ENCODE measurements at places on chromosomes 7 and 10. TPM values are rescaled to one million over a fixed set of nuclear protein-coding genes. Genes with fewer than 3 reads are reported as not detected.

DNA sequence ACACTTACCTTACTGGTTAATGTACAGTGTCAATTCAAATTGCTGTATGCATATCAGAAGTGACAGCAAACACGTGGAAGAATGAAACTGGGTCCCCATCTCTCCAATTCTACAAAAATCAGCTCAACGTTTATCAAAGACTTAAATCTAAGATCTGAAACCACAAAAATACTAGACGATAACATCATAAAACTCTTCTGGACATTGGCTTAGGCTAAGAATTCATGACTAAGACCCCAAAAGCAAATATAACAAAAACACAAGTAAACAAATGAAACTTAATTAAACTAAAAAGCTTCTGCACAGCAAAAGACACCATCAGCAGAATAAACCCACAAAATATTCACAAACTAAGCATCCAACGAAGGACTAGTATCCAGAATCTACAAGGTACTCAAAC is 35.9 kb upstream of the PFKP start:
- DNase-seq, result no peak

Gene SMNDC1
- 7.6 TPM for total RNA-seq

- peak; percentile 98 for DNase-seq
These were observed 54.1 kb downstream of the LAMB1 start for GRCh38 chr7:107948645-107949442.

Gene BICC1
- total RNA-seq, result 28.3 TPM

Gene RASA4
- total RNA-seq, result 6.9 TPM

Gene BET1
- total RNA-seq, result 60.7 TPM

Gene CPEB3
- 0.72 TPM for total RNA-seq

DNA sequence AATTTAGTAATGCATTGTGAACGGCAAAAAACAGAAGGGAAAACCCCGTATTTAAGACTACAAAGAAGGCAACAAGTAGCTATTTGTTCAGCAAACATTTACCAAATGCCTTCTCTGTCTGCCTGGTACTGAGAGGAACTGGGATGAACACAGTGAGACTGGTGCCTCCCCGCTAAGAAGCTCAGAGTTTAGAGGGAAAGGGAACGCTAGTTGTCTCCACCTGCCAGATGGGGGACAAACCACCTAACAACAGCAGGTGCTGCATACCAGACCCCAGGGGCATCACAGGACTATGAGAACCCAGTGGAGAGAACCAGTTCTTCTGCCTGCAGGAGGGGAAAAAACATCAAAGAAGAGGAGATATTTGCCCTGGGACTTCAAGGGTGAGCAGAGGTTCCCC is 147.1 kb downstream of the SLC25A13 start:
- no peak for DNase-seq

DNA sequence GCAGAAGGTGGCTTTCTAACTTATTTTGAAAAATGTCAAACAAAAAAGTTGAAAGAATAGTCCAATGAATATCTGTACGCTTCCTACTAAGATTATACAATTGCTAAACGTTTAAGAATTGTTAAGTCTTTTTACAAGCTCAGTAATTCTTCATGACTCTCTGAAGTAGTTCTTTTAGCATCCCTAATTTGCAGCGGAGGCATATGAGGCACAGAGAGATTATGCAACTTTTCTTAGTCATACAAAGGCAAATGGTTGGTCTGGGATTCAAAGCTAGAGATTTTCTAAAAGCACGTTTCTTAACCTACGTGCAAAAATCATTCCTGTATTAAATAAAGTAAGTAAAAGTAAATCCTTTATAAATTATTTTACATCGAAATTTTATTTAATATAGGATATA is 254.2 kb downstream of the MAGI2 start:
- no peak for DNase-seq

DNA sequence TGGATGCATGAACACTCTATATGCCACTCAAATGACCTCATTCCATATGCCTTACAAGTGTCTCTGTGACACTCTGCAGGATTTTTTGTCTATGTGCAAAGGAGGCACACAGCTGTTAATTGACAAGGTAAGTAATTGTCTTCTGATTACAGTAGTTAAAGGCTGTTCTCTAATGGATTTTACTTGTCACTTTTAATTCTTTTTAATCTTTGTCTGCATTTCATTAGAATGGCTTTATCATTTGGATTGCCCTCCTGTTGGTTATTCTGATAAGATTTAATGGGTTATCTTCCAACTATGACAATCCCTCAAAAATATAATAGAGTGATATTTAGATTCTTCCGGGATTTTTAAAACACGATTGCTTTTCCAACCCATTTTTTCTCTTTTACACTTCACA is 290.0 kb upstream of the TEX47 start:
- DNase-seq, result no peak

DNA sequence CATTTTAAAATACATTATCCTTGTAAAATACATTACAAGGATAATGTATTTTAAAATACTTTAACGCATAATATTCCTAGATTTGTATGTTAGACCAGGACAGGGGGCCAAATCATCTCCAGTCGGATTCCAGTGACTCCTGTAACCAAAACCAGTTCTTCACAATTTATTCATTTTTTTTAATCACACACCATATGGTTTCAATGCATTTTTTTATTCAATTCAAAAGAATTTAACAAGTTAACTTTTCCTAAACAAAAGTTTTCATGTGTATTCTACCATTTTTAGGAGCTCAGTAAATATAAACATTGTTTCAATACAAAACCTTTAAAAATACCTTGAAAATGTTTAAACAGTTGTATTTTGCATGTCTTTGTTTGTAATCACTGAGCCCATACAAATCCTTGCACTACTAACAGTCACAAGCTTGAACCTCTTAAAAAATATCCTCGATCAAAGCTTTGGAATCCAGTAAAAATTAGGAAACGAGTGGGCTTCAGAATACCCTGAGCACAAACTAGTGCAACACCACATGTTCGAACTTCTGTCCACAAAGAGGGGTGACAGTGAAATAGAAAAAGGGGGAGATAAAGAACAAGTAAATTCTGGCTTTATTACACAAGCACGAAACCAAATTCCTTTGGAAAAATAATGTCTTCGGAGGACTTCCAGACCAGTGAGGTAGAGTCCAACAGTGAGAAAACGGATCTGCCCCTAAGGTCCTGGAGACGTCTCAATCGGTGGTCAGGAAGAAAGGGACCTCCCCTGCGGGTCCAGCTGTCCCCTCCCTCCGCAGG is 1.6 kb downstream of the CCDC71L start:
- DNase-seq, result no peak

DNA sequence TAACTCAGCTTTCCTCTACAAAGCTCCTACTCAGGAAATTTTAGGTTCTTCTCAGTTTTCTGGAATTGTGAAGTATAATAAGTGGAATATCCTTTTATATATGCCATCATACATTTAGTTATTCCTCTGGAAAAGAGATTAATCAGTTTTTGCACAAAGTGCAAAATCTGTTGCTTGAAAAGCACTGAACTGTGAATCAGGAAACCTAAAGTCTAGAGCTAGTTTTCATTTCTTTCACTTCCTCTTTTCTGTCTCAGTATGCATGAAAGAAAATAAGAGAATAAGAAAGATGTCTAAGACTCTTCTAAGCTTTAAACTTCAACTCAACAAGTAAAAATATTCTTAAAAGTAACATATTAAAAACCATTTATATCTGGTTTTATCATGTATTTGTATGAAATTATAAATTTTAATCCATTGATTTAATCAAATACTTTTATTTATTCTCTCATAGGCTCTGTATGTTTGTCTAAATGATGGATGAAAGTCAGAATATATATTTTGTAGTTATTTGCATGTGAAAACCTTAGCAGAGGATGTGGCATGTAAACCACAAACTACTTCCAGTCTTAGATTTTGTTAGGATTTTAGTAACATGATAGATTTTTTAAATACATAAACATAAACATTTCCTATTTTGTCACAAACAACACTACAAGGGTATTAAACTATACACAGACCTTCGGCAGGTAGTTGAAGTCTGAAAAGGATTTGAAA is 1073.0 kb downstream of the XPNPEP1 start:
- no peak for DNase-seq

DNA sequence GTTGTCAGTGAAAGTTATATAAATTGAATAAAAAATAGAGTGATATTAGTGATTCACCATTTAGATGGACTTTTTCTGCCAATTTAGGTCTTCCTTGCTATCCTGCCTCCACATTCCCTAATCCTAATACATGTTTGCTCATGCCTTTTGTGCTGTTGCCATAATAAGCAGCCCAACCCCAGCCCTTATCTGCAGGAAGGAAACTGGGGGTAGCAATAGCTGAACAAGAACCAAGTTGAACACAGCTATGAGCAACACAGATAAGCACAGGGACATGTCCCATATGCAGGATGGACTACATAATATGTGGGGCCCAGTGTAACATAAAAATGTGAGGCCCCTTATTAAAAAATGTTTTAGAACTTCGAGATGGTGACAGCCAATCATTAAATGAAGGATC is 91.2 kb upstream of the AHR start:
- no peak for DNase-seq

GRCh38 chr7:87806150-87806549 is 70.0 kb downstream of the SLC25A40 start:
- no peak for DNase-seq

Gene BMPER
- 7.2 TPM for total RNA-seq

- no peak for DNase-seq
These were observed 327.4 kb downstream of the AGMO start for GRCh38 chr7:15234431-15234830.

GRCh38 chr7:153772966-153773365 is 279.2 kb upstream of the DPP6 start:
- DNase-seq, result no peak

GRCh38 chr7:45048748-45049147 is 40.0 kb downstream of the NACAD start:
- no peak for DNase-seq

DNA sequence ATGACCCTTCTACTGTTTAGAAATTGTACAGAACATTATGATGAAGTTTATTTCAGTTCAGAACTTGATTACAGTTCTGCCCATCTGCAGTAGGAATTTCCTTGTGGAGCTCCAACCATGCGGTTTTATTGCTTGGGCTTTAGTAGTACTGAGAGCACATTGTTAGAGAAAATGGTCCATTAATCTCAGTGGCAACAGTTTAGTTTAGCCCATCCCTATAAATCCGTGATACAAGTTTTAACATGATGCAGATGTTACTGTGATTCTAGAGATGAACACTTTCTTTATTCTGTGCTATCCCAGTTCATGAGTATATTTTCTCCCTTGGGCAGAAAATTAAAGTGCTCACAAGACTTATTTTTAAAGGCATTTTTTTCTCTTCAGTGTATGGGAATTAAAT is 84.8 kb upstream of the FZD8 start:
- DNase-seq, result peak; percentile 38

DNA sequence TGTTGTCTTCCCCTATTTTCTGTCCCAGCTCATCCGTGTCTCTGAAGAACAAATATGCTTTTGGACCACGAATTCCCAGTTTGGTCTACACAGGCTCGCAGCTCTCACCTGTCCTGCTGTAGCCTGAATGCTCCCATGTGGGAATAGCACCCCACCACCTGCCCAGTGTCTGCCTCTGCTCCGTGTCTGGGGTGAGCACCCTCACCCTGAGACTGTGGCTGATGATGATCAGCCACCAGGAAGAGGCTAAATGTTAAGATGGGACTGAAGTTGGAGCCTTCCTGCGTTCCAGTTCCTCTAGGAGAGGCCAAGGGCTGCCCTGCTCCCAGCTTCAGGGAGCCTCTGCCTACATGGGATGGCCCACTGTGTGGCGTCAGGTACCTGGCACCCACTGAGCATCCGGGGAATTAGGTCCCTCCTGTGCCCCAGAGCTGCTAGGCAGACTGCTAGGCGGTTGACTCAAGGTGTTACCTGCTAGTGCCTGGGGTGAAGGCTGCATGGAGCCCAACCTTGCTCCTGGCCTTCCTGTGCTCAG is 3.7 kb downstream of the PGAM2 start:
- DNase-seq, result no peak

Gene NPC1L1
- not detected for total RNA-seq

Gene UPK3B
- total RNA-seq, result not detected

- DNase-seq, result no peak
These were observed 90.2 kb upstream of the STEAP4 start for GRCh38 chr7:88396948-88397322.

GRCh38 chr7:68627247-68627864 is 970.9 kb upstream of the AUTS2 start:
- no peak for DNase-seq

DNA sequence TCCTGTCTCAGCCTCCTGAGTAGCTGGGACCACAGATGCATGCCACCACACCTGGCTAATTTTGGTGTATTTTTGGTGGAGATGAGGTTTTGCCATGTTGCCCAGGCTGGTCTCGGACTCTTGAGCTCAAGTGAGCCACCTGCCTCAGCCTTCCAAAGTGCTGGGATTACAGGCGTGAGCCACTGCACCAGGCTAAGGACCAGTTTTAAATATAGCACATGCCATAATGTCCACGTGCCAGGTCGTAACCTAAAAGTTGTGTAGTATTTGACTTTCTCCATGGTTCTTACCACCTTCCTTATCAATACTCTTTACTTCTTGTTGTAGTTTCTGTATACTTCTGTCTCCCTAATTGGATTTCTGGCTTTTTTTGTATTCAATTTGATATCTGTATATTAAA is 13.3 kb downstream of the ANKIB1 start:
- no peak for DNase-seq

DNA sequence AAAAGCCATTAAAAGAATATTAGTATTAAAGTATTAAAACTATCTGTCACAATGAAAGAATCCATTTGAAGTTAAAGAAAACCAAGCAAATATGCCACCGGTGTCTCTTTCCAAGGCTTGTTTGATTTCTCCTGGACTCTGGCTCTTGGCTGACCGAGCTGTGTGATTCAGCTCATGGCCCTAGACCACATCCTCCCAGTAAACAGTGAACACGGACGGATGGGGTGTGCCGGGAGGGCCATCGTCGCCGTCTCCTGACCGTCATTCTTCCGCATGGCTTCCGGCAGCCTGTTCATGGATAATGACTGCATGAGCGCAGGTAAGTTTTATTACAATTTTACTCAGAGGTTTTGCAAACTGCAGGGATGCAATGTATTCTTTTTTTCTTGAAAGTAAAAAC is 218.5 kb downstream of the DNAJB6 start:
- DNase-seq, result peak; percentile 90

DNA sequence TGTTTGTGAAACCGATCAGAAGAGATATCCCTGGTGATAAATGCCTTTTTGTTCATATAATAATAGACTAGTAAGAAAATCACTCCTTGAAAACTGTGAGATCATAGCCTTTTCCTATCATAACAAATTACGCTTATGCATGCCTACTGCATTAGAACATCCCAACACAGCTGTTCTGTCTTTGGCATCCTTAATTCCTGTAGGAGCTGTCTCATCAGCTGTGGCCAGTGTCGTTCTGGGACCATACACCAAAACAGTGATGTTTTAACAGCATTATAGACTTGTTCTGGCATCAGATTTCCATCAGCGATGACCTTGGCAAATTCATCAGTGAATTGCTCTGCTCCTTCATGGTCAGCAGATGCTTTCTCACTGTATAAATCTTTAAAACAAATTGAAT is 423.6 kb upstream of the LRGUK start:
- peak; percentile 51 for DNase-seq

Gene ZMIZ2
- total RNA-seq, result 6.6 TPM

GRCh38 chr10:78568620-78569019 is 500.1 kb upstream of the ZMIZ1 start:
- DNase-seq, result no peak
